Nasal cavity respiratory epithelium epithelial cell of viscerocranial mucosa (primary cell): ENCODE measurements at places on chromosomes 7 and 10. TPM values are rescaled to one million over a fixed set of nuclear protein-coding genes. Genes with fewer than 3 reads are reported as not detected.

PDE6C gene
- total RNA-seq, result not detected in 2 replicates

MCU gene
- total RNA-seq, result 33.1 and 43.4 TPM in 2 replicates

OPN4 gene
- total RNA-seq, result not detected in 2 replicates

MET gene
- 265 and 276 TPM in 2 replicates for total RNA-seq

PRLHR gene
- total RNA-seq, result not detected in 2 replicates

LRRC18 gene
- total RNA-seq, result not detected in 2 replicates

YWHAG gene
- 149 and 260 TPM in 2 replicates for total RNA-seq

FAM25A gene
- 342 TPM in 1 of 2 replicates, not detected in the other for total RNA-seq

LMOD2 gene
- not detected in 2 replicates for total RNA-seq

CLIP2 gene
- 12.0 and 24.4 TPM in 2 replicates for total RNA-seq

UNC5B gene
- 67.2 and 67.3 TPM in 2 replicates for total RNA-seq

IFIT5 gene
- total RNA-seq, result 7.9 and 15.0 TPM in 2 replicates

FBXO24 gene
- 0.21 and 0.34 TPM in 2 replicates for total RNA-seq

OPN1SW gene
- total RNA-seq, result not detected in 2 replicates

TFR2 gene
- total RNA-seq, result under 0.01 and 0.14 TPM in 2 replicates

FAM25C gene
- 13.7 TPM in 1 of 2 replicates, not detected in the other for total RNA-seq

CH25H gene
- total RNA-seq, result under 0.01 and 0.21 TPM in 2 replicates

HPSE2 gene
- total RNA-seq, result not detected in 2 replicates

LIPF gene
- not detected in 2 replicates for total RNA-seq

MYO1G gene
- total RNA-seq, result 0.14 and 0.34 TPM in 2 replicates

GPR26 gene
- total RNA-seq, result under 0.01 TPM in 1 of 2 replicates, not detected in the other

ACBD7 gene
- total RNA-seq, result under 0.01 and 0.07 TPM in 2 replicates

MPLKIP gene
- 25.3 and 31.4 TPM in 2 replicates for total RNA-seq

DLG5 gene
- total RNA-seq, result 37.6 and 91.8 TPM in 2 replicates

TMEM270 gene
- total RNA-seq, result not detected in 2 replicates

PTPRN2 gene
- under 0.01 and 2.5 TPM in 2 replicates for total RNA-seq

KNDC1 gene
- total RNA-seq, result under 0.01 and 0.07 TPM in 2 replicates
